RPMI7951 (cell line): ENCODE measurements at places on chromosomes 4 and X. TPM values are rescaled to one million over a fixed set of nuclear protein-coding genes. Genes with fewer than 3 reads are reported as not detected.

- no peak for DNase-seq
Measured at GRCh38 chrX:39630344-39630743, 467.4 kb downstream of the BCOR start.

- DNase-seq, result no peak
Measured at GRCh38 chr4:40954088-40954668, 204.4 kb downstream of the NSUN7 start.

DNA sequence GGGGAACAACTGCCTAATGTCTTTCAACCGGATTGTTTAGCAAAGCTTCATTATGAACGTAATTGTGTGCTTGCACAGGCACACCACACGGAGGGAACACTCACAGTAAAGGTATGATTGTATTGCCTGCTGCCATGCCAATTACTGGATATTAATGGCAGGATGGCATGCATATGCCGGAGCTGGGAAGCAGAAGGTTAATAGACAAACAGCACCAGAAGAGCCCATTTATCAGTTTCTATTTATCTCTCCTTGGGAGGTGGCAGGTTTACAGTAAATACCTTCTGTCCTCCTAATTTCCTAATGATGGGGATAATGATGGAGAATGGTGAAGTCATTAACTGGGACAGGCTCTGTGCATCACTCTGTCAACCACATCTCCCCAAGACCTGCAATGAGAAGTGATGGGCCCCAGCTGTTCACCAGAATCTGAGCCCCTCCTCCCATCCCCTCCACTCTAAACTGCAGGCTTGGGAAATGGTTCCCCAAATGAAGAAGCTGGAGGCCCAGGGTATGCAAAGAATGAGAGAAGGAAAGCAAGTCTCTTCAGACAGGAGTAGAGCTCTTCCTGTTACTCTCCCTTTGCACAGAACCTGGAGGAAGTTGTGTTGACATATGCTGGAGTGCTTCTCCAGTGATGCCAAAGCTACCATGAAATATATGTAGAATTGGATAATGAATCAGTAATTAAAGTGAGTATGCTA is 160.8 kb downstream of the NAA11 start:
- no peak for DNase-seq

GRCh38 chr4:86595426-86595805 is 1.3 kb downstream of the PTPN13 start:
- peak; percentile 40 for DNase-seq

DNA sequence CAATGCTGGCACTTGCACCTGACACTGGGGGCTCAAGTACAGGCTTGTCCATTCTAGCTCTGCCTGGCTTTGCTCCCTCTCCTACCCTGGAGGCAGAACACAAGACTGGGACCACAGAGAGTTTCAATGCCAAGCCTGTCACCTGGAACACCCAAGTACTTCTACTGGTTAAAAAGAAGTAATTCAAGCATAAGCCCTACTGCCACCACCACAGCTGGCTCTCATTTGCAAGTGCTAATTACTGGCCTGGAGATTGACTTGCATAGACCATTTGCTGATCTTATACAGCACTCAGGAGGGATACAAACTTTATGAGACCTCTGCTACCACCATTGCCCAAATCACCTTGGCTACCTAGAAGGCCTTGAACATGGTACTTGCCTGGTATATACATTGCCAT is 1550.9 kb downstream of the C4orf33 start:
- DNase-seq, result no peak

- DNase-seq, result no peak
Measured at GRCh38 chr4:188053302-188053701, 56.1 kb downstream of the TRIML2 start.

DNA sequence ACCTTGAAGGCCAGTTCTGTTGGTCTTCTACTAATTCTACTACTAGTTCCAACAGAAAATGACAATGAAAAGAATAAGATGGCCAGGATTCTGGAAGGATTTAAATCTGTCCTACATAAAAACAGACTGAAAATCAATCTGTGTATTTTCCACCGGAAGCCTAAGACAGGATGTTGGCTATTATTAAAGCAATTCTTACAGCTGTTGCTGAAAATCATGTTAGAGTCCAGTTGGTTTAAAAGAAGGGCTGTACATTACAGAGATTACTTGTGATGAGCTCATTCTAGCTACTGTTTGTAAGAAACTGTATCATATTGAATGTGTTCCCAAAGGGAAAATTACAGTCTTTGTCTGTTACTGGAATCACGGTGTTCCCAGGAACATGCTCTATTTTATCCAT is 54.8 kb upstream of the MAGEB16 start:
- no peak for DNase-seq

DNA sequence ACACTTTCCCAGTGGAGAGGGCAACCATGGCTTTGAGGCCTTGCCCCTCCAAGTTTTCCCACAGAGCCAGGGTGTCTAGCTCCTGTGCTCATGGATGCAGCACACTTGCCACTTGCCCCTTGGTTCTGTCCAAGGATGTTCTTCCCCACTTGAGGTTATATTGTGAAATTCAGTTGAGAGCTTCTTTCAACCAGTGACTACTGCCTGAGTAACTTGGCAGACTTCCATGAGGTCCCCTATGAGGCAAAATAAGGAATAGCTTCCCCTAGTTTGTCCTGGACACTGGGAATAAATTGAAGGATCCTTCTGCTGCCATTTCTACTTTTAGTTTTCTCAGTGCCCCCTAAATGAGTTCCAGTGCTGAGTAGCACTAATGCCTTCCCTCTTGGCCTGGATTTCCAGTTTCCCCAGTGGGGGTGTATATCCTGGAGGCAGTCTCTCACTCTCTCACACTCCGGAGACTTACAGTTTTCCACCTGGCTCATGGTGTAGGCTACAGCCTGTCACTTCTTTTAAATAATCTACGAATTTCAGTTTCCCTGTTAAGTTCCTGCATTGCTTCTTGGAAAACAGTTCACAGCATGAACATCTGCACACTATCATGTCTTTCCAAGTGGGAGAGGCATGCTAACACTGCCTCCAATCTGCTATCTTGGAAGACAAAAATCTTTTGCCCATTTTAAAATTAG is 36.4 kb upstream of the ADH4 start:
- DNase-seq, result peak; percentile 68

GRCh38 chr4:3493720-3494461 is 30.8 kb downstream of the DOK7 start:
- no peak for DNase-seq

DNA sequence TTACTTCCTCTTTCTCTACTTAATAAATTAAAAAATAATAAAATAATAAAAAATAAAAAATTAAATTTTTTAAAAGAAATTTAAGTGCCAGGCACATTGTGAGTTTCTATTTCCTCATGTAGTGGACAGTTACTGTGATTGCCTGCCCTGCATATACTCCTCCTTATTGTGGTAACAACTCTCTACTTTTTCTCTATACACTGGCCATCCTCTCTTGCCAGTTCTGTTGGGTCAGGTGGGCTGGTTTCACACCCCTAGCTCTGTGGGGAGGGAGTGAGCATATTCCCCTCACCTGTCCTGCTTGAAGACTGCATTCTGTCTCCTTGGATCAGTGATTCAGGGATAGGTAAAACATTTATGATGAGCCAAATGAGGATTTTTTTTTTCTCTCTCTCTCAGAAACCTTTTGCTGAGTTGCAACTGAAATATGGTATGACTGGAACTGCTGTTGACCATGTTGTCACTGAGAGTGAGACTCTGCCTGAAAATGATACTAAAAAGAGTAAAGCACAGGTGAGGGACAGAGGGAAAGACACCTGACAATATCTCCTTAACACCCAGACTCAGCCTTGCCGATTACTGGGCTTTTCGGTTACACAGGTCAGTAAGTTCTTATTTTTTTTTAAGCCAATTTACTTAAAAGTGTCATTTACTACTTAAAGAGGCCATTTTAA is 37.2 kb downstream of the CXXC4 start:
- DNase-seq, result no peak

DNA sequence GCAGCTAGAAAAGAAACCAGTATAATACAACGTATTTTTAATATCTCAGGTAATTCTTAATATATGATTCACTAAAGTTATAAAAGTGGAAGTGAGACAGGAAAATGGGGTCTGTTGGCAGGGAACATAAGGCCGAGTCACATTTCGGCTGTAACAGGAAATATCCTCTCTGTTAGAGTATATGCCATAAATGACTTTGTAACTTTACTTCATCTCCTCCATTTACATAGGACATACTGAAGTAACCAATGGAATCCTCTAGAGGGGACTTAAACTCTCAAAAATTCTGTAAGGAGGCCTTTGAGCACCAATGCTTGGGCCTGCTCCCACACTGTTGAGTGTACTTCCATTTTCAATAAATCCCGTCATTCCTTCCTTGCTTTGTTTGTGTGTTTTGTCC is 71.3 kb downstream of the ANKRD17 start:
- no peak for DNase-seq

DNA sequence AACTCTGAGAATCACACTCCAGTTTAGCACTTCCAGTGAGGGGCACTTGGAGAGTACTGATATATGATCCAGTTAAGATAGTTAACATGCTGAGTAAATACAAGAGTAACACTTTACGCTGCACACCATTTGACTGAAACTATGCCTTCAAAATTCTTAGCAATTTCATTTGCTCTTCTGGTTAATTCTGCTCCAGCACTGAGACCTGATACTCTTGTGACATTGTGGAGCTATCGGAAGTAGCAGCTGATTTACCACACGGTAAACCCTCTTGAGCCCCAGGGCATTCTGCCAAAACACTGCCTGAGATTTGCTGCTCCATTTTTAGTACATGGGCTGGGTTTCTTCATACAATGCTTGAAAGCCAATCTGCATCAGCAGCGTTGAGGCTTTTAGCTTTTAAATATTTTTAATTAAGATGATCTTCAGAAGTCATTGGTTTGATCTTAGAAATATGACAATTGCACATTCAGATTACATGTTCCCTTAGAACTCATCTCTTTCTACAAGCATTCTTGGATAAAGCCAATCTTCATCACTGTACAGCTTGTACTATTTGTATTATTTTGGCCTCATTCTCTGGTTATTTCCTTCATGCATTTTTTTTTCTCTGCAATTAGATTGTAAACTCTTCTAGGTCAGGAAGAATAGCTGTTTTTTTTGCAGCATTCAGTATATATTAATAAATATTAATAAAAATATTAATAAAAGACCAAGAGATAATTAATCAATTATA is 67.8 kb upstream of the ETNPPL start:
- peak; percentile 60 for DNase-seq

- no peak for DNase-seq
Measured at GRCh38 chr4:1825326-1825725, 30.6 kb downstream of the LETM1 start.

The IL13RA2 gene
- total RNA-seq, result 59.2 and 67.6 TPM in 2 replicates

The EMCN gene
- 0.59 TPM in 1 of 2 replicates, not detected in the other for total RNA-seq

The STARD8 gene
- total RNA-seq, result 10.2 and 11.6 TPM in 2 replicates

The CHRDL1 gene
- total RNA-seq, result 35.4 and 35.6 TPM in 2 replicates
